ENCODE measurements at places on chromosomes 1 and 21.

- DNase-seq: no peak
Measured at GRCh38 chr1:29875557-29876028, 639.3 kb downstream of the PTPRU start.

- DNase-seq: no peak
Measured at GRCh38 chr1:237239248-237239647, 197.3 kb downstream of the RYR2 start.

DNA sequence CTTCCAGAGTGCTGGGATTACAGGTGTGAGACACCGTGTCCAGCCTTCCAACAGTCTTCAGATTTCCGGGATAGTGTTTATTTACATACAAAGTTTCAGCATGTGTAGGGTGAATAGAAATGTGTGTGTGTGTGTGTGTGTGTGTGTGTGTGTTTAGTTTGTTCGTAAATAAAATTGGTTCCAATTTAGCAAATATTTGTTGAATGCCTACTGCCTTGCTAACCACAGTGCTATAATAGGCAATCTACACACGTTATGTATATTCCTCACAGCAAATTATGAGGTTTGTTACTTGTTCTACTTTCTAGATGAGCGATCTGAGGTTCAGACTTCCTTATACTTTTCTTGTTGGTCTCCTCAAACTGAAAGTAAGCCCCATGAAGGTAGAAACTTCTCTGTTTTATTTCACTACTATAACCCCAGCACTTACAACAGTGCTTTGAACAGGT is 32.8 kb upstream of the EPS15 start:
- DNase-seq: no peak

GRCh38 chr1:204714861-204715511 is 29.4 kb upstream of the LRRN2 start:
- DNase-seq: no peak

- DNase-seq: no peak
Measured at GRCh38 chr1:207025146-207025880, 7.2 kb downstream of the C1orf116 start.

DNA sequence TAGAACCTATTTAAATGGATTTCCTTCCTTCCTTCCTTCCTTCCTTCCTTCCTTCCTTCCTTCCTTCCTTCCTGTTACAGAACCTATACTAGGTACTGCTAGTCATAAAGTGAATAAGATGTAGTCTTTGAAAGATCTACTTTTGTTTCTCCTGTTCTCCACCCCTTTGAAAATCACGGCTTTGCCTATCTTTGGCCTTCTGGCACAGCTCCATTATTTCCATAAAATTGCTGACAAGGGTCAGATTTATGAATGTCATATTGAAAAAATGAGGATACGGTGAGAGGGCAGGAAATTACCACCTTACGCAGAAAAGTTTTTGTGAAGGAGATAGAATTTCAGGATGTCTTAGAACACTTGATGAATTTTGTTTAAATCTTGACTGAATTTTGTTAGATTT is 18.1 kb upstream of the HMCN1 start:
- DNase-seq: no peak

GRCh38 chr1:150061632-150062101 is 5.9 kb upstream of the VPS45 start:
- DNase-seq: no peak

DNA sequence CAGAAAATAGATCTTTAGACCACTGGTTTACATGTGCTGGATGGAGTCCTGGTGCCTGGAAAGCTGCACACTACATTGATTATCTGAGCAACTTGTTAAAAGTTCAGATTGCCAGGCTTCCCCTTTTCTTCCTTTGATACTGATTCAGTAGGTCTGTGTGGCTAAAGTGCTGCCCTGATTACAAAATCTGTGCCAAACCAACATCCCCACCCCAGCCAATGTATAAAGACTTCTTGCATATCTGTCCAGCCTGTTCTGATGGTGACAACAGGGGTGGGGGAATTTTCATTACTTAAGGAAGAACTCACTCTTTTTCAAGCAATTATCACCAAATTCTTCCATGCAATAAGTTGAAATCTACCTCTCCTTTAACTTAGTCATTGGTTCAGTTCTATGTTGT is 135.5 kb downstream of the TNFSF18 start:
- no peak for DNase-seq

DNA sequence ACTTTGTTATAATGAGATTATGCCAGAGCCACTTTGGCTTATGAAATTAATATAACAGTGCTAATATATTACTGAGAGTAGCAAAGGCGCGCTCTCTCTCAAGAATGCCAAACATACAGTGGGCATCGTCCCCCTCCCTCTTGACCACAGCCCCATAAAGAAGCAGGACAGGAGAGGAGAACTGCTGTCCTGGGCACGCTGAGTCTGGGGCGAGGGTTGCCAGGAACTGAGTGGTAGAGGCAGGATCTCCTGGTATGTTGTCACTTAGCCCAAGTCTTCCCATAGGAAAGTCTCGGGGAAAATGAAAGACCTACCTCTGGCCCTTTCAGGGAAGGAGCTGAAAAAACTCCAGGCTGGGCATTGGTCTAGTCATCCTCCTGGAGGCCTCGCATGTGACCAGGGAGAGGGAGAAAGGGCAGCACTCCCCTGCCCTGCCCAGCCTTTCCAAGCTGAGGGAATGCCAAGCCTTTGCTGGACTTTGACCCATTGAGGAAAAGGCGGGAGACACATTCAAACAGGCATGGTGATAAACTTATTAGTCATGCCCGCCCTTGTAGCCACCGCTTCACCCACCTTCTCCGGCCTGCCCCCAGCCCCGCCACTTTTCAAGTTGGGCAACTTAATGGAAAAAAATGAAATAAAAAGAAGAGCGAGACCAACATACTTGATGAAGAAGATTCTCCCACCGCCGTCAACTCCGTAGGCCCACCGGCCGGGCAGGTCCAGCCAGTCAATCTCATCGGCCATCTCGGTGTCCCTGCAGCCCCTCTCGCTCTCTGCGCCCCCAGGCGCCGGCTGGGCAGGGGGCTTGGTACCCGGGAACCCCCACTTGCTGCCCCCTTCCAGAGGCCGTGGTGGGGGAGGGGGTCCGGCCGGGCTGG is 17.4 kb upstream of the PLEKHA6 start:
- DNase-seq: no peak

GRCh38 chr1:32470991-32471694 is 6.3 kb downstream of the ZBTB8B start:
- DNase-seq: no peak

GRCh38 chr1:221620437-221621384 is 121.2 kb downstream of the DUSP10 start:
- no peak for DNase-seq

DNA sequence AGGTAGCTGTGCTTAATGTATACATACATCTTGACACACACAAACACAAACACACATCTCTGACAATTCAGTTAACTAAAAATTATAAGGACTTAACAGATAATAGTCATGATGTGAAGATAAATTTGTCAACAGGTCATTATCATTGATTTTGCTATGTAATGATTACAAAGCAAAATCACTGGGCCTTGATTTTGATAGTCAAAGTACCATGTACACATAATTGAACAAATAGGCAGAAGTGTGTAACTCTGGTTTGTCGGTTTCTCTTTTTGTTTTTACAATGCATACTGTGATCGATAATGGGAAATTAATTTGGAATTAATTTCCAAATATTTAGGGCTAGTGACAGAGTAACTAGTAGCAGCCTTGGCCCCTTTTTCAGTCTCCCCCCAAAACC is 30.8 kb downstream of the PTBP2 start:
- DNase-seq: no peak

DNA sequence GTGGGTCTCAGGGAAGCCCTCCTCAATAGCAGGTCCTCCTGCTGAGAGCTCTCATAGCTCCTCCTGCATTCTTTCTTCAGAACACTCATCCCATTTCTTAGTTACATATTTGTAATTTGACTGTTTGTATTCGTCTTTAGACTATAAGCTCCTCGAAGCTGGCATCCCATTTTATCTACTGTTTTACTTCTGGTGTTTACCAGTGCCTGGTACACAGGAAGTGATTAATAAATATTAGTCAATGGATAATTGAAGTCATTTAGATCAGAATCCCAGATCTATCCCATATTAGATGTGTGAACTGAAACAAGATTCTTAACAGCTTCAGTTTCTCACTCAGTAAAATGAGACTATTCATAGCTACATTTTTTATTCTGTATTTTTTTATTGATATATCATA is 88.7 kb downstream of the PLPP3 start:
- DNase-seq: no peak

DNA sequence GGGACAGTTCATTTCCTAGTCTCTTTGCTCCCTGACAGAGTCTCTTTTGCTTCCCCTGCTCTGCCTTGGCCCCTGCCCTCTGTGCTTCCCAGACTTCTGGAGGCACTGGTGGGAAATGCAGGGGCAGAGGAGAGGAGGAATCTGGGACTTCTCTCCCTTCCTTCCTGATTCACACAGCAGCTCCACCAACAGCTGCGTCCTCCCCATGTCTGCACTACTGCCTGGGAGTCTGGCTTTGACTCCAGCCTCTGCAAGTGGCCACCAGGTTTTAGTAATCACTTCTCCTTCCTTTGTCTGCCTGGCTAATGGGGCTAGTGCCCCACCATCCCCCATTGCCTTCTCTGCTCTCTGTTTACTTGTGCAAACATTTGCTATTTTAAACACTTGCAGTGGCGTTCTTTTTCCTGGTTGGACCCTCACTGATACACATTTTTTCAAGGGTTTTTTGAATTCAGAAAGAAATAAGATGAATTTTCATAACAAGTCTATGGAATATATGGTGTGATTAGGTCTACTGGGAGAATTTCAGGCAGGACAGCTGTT is 21.9 kb downstream of the FASLG start:
- DNase-seq: no peak

DNA sequence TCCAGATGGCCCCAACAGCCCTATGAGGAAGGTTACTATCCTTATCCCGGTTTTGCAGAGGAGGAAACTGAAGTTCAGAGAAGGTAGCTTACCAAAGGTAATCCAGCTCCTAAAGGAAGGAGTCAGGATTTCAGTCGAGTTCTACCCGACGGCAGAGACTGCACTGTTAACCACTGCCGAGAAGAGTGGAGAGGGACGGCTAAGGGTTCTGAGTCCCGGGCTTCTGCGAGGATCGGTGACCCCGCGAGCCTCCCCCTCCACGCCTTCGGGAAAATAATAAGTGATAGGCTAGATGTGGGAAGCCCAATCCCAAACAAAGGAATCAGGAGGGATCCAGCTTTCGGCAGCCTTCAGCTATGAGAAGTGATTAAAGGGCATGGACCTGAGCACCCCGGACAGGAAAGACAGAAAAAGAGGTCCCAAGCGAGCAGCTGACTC is 587 bp downstream of the TMEM53 start:
- DNase-seq: no peak

- no peak for DNase-seq
Measured at GRCh38 chr21:20703112-20703767, 295.0 kb upstream of the NCAM2 start.

- no peak for DNase-seq
Measured at GRCh38 chr1:210291081-210291764, 37.5 kb upstream of the HHAT start.

- no peak for DNase-seq
Measured at GRCh38 chr1:219239518-219239917, 65.8 kb downstream of the LYPLAL1 start.

DNA sequence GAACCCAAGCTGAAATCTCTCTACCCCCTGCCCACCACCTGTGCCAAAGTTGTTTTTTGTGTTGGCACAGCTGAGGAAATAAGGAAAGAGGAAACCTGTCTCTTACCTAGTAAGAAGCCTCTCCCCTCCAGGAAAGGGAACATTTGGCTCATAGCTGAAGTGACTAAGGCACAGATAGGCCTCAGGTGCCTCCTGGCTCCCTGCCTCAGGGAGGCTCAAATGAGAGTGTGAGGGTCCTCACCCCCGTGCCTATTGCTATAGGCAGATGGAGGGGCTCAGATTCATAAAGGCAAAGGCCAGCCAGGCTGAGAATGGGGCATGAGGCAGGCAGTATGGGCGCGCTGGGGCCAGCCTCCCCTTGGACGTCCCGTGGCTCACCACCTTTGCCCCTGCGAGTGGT is 7.4 kb downstream of the SLC30A2 start:
- DNase-seq: no peak

GRCh38 chr1:221701570-221702186 is 40.2 kb downstream of the DUSP10 start:
- no peak for DNase-seq

GRCh38 chr1:175095978-175096607 is 28.5 kb downstream of the TNN start:
- no peak for DNase-seq

DNA sequence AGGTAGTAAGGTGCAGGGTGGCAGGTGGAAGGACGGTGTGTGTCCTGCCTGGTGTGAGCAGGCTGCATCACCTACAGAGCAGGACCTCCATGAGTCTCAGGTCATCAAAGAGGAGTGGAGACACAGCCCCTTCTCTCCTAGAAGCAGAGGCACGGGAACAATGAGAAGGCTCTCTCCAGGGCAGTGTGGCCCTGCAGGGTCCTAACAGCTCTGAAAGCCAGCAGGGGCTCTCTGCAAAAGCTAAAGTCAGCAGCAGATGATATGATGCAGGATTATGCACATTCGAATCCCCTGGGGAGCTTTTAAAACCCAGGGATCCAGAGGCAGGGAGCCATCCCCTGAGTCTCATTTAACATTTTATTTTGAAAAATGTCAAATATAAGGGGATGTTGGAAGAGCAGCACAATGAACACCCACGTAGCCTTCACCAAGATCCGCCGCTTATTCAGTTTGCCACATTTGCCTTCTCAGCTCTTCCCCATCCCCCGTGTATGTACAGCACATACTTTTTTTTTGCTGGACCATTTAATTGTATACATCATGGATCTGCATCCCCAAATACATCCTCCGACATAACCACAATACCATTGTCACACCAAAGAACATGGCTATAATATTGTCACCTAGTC is 88.1 kb downstream of the CNIH3 start:
- DNase-seq: no peak

- no peak for DNase-seq
Measured at GRCh38 chr1:18032172-18032859, 75.3 kb upstream of the IGSF21 start.

DNA sequence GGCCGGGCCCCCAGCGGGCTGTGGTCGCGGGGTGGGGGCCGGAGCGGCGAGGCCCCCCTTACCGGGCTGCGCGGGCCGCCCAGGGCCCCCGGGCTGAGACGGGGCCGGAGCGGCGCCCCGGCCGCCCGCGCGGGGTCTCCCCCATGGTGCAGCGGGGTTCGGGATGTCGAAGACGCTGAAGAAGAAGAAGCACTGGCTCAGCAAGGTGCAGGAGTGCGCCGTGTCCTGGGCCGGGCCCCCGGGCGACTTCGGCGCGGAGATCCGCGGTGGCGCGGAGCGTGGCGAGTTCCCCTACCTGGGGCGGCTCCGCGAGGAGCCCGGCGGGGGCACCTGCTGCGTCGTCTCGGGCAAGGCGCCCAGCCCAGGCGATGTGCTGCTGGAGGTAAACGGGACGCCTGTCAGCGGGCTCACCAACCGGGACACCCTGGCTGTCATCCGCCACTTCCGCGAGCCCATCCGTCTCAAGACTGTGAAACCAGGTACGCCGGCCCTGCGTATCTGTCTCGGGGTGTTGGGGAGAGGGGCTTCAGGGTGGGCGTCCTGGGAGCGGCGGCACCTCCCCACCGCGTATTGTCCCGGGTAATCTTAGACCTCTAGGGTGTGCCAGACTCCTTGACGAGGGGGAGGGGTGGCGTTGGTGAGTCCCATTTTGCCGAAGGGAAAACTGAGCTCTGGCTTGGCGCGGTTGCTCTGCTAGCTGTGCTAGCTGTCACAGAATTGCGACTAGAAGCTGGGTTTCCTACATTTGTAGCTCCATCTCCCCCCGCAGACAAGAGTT is 745 bp downstream of the MAGI3 start:
- DNase-seq: peak; percentile 26

- no peak for DNase-seq
Measured at GRCh38 chr1:222818171-222818570, 3.3 kb downstream of the DISP1 start.

All from stimulated activated effector memory CD8-positive, alpha-beta T cell treated with anti-CD3 and anti-CD28 coated beads, Interleukin-12 subunit alpha, Interleukin-12 subunit beta, amount 100 ng/mL, for 72 hours (primary cell).